Lower leg skin (tissue), 4 donors: ENCODE measurements at places on chromosomes 13 and 19. TPM values are rescaled to one million over a fixed set of nuclear protein-coding genes. Genes with fewer than 3 reads are reported as not detected.

ZNF90 gene
- 1.6 TPM for total RNA-seq

ZNF418 gene
- total RNA-seq: 4.3 TPM

FFAR1 gene
- not detected for total RNA-seq

SERTM1 gene
- not detected for total RNA-seq

ZIM2 gene
- not detected for total RNA-seq

ZNF345 gene
- total RNA-seq: 4.6 TPM

NCR1 gene
- total RNA-seq: not detected

SMAD9 gene
- 1.4 TPM for total RNA-seq

SLC5A5 gene
- not detected for total RNA-seq

ZNF829 gene
- total RNA-seq: 3.5 TPM

MBD3L3 gene
- total RNA-seq: not detected

ZNF700 gene
- total RNA-seq: 17.3 TPM

URAD gene
- not detected for total RNA-seq

GPC5 gene
- total RNA-seq: 1.1 TPM

BRCA2 gene
- total RNA-seq: 0.96 TPM

FGF14 gene
- 0.36 TPM for total RNA-seq

LRRC8E gene
- 28.8 TPM for total RNA-seq

PBX4 gene
- total RNA-seq: 4.9 TPM

CEACAM16 gene
- not detected for total RNA-seq

MEIOSIN gene
- not detected for total RNA-seq

CPAMD8 gene
- total RNA-seq: 8.1 TPM

PRTN3 gene
- total RNA-seq: not detected

SELENOV gene
- total RNA-seq: not detected

GTF2F2 gene
- 35.6 TPM for total RNA-seq

KASH5 gene
- not detected for total RNA-seq

GPR183 gene
- 12.2 TPM for total RNA-seq

SULT2B1 gene
- 159 TPM for total RNA-seq

ZNF625 gene
- 9.2 TPM for total RNA-seq

MIR17HG gene
- total RNA-seq: 2.7 TPM

ZNF579 gene
- 4.2 TPM for total RNA-seq

KLK4 gene
- 0.47 TPM for total RNA-seq

LRRC4B gene
- 0.25 TPM for total RNA-seq

FAM216B gene
- total RNA-seq: not detected

TNFSF13B gene
- total RNA-seq: 2.5 TPM

CYP4F2 gene
- 0.91 TPM for total RNA-seq

TDRD12 gene
- total RNA-seq: 0.16 TPM

DAND5 gene
- not detected for total RNA-seq

GSX1 gene
- total RNA-seq: not detected

PALM gene
- 92.3 TPM for total RNA-seq

ZSCAN5C gene
- total RNA-seq: not detected

ICAM5 gene
- not detected for total RNA-seq

ZNF30 gene
- 1.7 TPM for total RNA-seq

GJB6 gene
- total RNA-seq: 61.7 TPM

OR4F17 gene
- not detected for total RNA-seq
